Hypothalamus (tissue), 51 donors: ENCODE measurements at places on chromosomes 12 and 14.

- DNase-seq = no peak
Measured at GRCh38 chr12:9034095-9034494, 44.7 kb downstream of the KLRG1 start.

DNA sequence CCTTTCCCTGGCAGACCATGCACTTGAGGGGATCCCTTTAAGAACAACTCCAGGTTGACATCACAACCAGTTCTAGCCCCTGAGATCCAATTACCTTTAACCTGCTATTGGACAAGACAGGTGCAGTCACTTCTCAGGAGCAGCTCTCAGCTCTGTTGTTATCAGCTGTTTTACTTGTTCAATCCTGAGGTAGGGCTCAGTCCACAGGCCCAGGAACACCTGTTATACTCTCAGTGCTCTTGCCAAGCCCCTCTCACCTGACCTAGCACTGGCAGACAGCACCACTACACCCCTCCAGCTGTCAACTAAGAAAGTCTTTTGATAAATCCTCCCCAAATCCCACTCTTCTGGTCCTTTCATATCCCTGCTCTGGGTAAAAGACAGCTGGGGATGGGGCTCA, 163.9 kb upstream of the TMTC2 start:
- no peak for DNase-seq

DNA sequence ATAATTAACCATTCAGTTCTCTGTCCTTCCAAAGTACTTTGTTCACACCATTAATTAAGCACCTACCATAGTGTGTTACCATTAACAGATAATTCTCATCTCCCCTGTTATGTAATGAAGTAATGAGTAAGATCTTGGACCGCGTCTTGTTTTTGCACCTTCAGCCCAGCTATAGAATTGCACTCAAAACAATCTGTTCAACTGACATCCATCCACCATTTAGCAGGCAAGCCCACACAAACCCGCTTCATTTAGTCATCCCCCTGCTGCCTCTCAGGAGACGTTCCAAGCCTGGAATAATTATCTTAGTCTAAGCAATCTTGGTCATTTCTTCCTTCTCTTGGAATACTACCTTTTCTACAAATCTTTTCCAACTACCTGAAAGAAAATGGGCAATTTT, 74.4 kb downstream of the DUSP16 start:
- DNase-seq = no peak

DNA sequence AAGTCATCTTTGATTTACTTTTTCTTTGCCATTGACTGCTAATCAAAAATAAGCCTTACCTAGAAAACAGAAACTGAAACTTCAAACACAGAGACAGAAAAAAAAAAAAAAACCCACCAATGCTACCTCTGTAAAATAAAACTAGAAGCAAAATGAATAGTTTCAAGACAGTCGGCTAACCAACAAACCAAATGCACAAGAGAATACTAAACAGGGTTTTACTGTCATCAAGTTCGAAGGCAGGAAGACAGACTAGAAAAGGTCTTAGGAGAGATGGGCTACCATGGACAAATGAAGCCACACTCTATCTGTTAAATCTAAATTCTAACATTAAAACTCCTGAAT, 59.5 kb downstream of the SEL1L start:
- no peak for DNase-seq

DNA sequence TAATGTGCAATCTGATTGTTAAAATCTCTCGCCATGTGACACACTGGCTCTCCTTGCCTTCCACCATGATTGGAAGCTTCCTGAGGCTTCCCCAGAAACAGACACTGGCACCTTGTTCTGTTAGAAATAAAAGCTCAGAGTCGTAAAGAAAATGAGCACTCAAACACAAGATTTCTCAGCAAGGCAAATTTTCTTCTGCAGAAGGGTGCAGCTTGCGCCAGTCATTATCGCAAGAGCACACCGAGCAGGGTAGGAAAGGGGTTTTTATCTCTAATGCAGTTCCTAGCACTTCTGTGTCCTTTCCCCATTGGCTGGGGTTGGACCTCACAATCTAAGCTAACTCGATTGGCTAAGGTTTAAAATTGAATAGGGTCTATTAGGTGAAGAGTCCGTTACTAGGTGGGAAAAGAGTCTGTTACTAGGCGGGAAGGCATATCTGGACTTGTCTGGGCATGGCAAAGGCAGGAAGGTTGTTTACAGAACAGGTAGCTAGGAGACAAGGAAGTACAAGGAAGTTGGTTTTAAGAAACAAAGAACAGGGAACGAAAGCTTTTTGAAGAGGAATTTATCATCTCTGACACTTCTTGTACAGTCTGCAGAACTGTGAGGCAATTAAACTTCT, 62.6 kb upstream of the BICD1 start:
- no peak for DNase-seq

- no peak for DNase-seq
Measured at GRCh38 chr14:33457617-33458016, 493.3 kb downstream of the EGLN3 start.

GRCh38 chr14:75306927-75307699, 28.5 kb downstream of the FOS start:
- DNase-seq = no peak

DNA sequence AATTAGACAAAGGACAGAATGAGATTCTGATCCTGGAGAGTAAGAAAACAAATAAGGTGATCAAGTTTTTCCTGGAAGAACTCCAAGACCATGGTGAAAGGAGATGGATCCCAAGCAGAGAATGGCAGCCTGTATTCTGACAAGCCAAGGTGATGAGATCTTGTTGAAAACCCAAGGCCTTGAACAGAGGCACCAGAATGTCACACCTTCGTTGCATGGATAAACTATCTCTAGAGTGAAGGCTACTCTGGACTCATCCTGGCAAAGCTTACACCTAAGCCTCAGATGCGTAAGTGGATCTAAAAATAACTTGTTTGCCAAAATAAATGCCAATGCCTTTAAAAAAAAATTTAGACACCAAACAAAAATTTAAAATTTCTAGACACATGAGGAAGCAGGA, 605.9 kb downstream of the ETNK1 start:
- DNase-seq = no peak

DNA sequence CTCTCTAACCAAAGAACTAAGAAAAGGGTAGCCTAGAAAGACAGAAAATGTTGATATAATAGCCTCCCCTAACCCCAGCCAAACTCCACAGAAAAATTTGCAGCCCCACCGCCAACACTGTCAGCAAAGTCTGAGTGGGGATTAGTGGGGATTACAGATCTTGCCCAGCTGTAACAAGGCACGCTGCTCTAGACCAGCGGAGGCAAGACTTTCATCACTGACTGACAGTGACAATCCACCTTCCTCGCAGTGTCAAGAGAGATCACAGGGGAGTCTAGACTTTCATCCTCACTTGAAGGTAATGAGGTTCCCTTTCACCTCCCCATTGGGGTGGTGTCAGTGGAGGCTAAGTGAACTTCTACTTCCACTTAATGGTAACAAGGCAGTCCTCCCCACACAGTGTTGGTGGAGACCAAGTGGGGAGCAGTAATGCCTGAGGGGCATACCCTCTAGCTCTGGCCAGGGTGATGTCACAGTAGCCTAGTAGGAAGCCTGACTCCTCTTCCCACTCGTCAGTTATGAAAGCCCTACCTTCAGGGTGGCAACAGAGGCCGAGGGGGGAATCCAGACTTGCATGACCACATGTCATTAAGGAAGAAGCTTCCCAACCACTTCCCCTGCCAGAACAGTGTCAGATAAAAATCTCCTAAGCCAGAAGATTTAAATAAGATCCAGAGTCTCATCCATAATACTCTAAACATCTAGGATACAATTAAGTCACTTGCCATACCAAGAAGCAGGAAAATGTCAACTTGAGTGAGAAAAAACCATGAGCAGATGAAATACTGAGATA, 91.7 kb upstream of the RASSF8 start:
- DNase-seq = no peak

- no peak for DNase-seq
Measured at GRCh38 chr14:104517426-104517825, 62.1 kb upstream of the C14orf180 start.

GRCh38 chr12:123929946-123930583, 42.6 kb downstream of the CCDC92 start:
- no peak for DNase-seq

DNA sequence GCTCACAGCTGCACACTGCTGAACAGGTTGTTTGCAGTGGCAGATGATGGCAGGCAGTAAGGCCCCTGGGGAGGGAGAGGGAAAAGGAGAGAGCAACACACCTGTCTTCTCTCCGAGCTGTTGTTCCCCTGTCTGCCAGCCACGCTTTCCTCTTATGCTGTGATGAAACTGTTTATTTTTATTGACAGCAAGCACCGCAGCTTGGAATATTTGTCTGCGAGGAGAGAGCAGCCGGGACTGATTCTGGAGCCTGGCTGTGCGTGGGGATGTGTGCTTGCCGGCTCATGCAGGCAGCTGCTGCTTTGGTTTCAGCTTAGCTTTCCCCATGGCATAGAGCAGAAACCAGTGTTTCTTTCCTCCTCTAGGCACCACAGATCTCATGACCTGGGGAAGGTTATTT, 58.7 kb upstream of the KCNA5 start:
- no peak for DNase-seq

DNA sequence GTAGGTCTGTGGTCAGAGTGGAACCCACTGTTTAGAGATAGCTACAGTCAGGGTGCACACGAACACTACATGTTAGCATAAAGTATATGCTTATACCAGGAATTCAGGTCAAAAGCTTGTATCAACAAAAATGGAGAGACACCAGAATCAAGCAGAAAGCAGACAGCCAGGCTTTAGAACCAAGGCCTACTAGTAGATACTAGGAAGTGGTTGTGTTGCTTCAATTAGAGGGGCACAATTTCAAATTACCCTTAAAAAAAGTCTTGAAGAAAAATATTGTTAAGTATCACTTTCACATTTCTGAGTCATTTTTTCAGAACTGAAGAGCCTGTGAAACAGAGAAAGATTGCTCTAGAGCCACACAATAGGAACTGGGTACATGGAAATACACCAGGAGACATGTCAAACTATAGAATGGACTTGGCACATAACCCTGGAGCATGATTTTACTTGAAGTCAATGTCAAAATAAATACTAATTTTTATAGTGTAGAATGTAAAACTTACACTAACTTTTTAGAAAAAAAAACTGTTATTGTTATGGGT, 41.6 kb downstream of the LRRC9 start:
- no peak for DNase-seq

DNA sequence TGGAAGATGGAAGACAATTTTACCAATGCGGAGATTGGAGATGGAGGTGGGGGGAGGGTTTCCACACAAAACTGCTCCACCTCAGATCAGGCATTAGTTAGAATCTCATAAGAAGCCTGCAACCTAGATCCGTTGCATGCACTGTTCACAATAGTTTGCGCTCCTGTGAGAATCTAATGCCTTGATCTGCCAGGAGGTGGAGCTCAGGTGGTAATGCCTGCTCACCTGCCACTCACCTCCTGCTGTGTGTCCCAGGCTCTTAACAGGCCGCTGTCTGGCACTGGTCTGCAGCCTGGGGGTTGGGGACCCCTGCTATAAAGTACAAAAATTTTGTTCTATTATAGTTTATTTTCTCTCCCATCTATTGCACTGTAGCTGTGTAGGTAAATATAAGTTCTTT, 84.9 kb upstream of the FOXG1 start:
- no peak for DNase-seq

- DNase-seq = no peak
Measured at GRCh38 chr14:73757381-73757780, 43.2 kb upstream of the PNMA1 start.

DNA sequence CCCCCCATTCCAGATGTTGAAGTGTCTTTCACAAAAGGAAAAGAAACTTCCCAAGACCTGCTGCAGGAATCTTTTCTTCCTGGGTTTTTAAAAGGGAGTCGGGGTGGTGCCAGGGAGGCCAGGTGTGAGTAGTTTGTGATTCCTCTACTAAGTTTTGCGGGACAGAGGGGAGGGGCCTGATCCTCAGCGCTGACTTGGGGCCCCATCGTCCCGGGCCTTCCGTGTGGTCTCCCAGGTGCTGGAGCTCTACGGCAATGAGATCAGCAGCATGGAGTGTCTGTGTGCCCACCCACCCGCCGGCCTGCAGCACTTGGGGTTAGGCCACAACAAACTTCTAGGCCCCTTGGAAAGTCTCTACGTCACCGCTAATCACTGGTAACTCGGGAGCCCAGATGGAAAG, 4.5 kb downstream of the LRRC43 start:
- no peak for DNase-seq

DNA sequence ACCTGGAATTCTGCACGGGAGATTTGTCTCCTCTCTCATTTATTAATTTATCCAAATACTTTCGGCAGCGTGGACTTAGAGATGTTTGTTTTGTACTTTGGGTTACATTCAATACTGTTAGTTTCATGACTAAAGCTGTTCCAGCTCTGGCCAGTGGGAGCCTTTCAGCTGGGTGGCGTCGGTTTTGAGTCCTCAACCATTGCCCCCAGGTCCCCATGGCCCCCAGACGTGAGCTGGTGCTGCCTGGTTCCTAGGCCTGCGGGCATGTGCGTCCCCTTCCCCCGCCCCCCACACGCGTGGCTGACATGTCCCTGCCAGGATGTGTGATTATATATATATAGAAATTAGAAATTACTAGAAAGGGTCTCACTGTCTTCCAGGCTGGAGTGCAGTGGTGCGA, 48.2 kb downstream of the KIF26A start:
- DNase-seq = no peak

DNA sequence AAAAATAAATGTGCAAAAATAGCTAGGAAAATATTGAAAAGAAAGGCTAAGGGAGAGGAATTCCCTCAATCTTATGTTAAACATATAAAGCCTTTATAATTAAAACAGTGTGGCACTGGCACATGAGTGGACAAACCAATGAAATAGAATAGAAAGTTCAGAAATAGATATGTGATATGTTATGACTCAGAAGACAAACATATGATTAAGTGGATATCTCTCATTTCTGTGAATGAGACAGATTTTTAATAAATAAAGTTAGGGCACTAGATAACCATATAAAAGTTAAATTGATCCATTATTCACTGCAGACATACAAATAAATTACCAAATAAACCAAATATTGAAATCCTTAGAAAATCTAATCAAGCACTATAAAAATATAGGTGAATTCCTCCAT, 73.0 kb downstream of the ALG10B start:
- no peak for DNase-seq

DNA sequence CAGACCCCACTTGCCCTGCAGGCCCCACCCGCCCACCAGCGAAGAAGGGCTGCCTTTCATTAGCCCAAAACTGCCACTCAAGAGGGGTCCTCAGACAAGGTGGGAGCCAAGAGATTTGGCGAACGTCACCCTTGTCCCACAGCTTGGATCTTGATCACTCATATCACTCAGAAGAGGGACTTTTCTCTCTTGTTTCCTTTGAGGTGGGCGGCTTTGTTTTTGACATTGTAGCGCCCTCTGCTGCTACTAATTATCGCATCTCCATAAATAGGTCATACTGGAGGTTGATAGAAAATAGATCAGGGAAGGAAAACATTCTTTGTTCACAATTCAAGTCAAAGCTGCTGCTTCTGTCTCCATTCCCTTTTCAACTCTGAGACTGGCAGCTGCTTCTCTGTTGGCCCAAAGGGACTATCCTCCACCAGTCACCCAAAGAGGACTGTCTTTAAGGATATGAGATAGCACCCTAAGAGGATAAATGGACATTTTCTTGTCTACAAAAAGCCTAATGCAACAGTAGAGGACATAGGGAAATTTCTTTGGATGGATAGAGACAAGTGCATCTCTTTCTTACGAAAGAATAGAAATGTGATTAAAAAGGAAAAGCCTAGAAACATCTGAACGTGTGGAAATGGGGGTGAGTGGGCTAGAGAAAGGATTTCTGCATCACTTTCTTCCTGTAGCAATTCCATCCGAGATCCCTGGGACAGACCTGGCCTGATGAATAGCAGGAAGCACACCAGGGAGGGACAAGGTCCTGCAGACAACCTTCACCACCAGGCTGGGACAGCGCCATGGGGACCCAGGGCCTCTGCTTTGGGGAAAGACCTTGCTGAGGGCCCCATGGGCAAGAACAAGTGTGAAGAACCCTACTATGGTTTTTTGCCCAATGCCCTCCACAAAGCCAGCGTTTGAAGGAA, 115.8 kb downstream of the DAD1 start:
- peak; percentile 31 for DNase-seq
